Stimulated activated CD8-positive, alpha-beta memory T cell treated with anti-CD3 and anti-CD28 coated beads, Interleukin-2, amount 100 ng/mL, for 1 hour (primary cell): ENCODE measurements at places on chromosomes 6 and 20.

DNA sequence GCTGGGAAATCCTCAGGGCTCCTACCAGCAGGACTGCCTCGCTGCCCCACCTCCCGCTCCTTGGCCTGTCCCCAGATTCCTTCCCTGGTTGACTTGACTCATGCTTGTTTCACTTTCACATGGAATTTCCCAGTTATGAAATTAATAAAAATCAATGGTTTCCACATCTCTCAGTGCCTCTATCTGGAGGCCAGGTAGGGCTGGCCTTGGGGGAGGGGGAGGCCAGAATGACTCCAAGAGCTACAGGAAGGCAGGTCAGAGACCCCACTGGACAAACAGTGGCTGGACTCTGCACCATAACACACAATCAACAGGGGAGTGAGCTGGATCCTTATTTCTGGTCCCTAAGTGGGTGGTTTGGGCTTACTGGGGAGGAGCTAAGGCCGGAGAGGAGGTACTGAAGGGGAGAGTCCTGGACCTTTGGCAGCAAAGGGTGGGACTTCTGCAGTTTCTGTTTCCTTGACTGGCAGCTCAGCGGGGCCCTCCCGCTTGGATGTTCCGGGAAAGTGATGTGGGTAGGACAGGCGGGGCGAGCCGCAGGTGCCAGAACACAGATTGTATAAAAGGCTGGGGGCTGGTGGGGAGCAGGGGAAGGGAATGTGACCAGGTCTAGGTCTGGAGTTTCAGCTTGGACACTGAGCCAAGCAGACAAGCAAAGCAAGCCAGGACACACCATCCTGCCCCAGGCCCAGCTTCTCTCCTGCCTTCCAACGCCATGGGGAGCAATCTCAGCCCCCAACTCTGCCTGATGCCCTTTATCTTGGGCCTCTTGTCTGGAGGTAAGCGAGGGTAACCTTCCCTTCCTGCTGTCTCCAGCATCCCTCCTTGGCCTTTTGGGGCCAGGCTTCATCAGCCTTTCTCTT, at the start of gene CFB:
TSS of gene CFB (plus strand) at position 589 of the 863 bp plus-strand sequence. CDS start at position 716, 127 bp downstream.
- no peak for DNase-seq

DNA sequence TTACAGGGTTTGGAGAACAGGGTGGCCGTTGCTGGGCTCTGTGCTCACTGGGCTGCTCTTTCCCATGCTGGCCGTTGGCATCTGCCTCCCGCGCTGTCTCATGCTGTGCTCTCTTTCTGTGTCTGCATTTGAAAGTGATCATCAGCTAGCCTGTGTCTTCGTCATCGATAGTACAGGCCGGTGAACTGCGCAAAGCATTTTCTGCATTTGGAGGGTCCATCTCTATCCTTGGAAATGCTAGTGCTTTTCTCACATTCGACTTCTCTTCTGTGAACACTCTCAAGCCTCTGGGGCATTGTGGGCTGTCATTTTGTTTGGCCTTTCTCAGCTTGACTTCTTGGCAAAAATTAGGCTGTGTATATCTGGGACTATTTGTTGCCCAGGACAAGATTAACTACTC, 6.8 kb upstream of the SNHG17 start:
- no peak for DNase-seq

DNA sequence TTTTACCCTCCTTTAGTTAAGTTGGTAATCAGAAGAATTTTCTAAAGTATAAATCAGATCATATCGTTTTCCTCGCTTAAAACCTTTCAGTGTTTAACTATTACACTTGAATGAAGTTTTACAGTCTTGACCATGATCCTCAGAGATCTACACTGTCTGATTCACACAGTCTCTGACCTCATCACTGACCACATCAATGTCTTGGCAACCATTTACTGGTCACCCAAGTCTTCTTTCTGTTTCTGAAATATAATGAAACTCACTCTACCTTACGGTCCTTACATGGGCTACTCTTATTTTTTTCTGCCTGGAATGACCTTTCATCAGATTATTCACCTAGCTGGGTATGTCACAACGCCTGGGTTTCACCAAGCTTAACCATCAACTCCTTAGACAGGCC, 71.4 kb downstream of the ADGB start:
- DNase-seq = no peak

DNA sequence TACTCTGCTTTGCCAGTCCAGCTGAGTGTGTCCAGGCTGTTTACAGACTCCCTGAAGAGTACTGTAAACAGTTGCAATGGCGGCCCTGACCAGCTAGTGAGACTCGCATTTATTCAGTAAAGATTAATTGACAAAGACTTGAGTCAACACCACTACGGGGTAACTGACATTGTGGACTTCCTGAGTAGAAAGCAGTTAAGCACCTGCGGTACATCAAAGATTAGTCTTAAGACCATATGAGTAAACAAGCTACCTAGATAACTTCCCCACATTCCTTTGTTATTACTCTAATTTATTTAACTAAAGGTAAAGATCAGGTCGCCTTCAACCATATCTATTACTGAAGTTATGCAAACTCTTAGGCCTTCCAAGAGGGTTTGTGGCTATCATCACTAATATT, 12.6 kb downstream of the VPS52 start:
- DNase-seq = no peak

DNA sequence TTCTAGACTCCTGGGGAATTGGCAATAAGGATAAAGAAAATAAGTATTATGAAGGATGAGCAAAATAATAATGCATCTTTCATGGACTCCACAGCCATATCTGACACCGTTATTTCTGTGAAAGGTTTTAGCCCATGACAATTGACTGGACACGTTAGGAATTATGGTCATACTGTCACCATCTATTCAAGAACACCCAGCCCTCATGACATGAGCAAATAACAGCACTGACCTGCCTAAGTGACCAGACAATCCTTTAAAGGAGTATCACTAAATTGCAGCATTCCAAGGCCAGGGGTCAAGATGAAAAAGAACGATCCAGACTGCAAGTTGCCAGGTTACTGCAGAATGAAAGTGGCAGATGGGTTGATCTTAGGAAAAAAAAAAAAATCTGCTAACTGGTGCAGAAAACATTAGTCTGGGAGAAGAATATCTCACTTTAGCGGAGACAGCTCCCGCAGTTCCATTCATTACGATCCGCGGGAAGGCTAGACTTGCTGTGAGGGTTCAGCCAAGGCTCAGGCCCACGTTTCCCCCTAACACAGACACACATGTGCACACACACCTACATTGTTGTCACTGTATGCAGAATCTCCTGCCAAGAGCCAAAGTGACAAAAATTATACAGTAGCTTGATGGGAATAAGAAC, 237.7 kb upstream of the AGPAT4 start:
- DNase-seq = no peak

- no peak for DNase-seq
Observed at GRCh38 chr6:29797135-29797534, 30.5 kb upstream of the HLA-G start.

DNA sequence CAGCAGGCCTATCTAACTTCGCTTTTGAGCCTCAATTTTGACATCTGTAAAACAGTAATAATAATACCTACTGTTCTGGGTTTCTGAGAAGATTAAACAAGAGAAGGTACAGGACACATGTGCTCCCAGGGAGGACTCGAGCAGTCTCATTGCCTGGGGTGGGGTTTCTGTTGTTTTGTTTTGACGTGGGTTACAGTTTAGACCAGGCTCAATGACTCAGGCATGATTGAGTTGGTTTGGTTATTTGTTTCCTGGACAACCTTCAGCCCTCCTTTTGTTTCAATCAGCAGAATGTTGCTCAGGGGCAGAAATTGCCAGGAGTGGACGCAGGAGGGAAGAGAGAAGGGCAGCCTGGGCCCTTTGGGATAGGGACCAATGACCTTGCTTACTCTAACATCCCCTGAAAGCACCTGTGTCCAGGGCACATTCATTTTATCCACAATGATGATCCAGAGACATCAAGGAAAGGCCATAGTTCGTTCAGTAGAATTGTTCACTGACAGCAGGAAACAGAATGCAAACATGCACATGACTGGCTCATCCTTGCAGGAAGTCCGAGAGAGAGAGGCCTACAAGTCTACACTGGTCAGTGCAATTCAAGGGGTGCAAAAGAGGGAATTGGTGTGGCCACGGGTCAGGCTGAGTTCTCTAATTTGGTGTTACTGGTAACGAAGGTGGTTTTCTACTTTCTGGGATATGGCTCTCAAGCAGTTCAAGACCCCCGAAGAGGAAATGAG, 74.5 kb upstream of the MRPS10 start:
- DNase-seq = no peak

DNA sequence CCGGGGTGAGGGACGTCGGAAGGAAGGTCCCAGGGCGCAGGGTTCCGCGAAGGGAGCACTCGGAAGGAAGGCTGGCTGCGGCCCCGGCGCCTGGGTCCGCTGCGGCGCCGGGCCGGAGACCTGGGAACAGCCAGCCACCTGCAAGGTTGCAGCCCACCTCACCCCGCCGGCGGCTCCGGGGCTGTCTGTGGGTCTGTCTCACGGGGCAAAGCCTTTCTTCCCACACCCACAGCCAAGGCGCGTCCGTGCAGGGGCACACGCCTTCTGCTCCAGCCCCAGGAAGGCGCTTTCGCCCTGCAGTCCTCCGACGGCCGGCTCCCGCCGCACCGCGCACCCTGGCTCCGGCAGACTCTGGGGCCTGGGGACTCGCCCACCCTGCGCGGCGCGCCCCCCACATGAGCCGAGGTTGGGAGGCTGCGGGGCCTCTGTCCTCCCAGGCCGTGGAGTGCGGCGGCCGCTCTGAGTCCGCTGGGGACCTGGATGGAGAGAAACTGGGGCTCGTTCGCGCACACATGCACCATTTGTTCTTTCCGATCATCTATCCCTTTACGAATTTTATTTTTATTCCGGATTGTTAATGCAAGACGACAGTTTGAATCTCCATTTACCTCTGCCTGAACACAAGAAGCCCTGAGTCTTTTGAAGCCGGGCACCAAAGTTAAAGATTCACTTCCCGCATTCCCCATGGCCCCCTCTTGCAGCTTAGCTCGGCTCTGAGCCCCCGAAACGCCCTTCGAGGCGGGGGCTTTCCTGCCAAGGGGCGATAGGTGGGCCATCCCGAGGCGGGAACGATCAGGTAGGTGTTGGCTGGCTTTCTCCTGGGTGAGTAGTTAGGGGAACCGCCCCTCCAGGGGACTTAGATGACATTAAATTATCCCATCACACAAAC, 4.5 kb upstream of the FOXC1 start:
- no peak for DNase-seq

GRCh38 chr20:40688129-40689099, 622 bp downstream of the MAFB start:
- DNase-seq = no peak

DNA sequence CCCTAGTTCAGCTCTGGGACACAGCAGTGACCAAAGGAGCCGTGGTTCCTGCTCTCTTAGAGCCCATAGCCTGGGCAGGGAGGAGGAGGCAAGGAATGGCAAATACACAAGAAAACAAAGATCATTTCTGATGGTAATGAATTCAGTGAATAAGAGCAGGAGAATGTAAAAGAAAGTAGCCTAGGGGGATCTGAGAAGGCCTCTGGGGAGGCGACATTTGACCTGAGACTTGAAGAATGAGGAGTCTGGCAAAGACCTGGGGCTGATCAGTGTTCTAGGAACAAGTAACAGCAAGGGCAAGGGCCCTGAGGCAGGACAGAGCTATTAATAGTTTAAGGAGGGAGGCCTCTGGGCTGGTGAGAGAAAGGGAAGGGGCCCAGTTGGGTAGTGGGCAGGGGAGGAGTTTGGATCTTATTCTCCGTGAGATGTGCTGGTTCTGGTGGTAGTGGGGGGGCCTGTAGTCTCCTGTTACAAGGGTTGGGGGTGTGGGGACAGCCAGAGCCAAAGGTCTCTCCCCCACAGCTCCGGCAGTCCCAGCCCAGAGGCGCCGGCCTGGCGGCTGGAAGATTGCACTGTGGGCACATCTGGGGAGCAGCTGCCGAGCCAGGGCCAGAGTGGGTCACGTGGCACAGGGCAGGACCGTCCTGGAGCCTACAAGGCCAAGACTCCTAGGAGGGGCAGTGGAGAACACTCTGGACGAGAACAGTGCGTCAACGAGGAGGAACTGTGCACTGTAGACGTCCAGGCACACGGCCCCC, 9.3 kb upstream of the ID1 start:
- DNase-seq = no peak

DNA sequence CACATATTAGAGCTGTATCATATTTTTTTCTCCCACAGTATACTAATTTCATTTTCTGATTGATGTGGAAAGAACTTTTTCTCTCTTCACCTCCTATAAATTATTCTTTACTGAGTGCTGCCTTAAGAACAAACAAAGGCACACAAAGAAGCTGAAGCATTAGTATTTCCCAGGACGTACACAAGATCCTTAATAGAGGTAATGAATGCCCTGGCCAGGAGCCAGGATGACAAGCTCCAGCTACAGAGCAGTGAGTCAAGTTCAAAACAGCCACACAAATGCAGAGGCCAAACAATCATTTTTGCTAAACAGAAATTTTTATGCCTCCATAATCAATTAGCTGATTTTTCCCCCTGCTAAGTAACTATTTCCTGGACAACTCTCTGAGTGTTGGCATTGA, 639.6 kb downstream of the EPHA7 start:
- DNase-seq = no peak

DNA sequence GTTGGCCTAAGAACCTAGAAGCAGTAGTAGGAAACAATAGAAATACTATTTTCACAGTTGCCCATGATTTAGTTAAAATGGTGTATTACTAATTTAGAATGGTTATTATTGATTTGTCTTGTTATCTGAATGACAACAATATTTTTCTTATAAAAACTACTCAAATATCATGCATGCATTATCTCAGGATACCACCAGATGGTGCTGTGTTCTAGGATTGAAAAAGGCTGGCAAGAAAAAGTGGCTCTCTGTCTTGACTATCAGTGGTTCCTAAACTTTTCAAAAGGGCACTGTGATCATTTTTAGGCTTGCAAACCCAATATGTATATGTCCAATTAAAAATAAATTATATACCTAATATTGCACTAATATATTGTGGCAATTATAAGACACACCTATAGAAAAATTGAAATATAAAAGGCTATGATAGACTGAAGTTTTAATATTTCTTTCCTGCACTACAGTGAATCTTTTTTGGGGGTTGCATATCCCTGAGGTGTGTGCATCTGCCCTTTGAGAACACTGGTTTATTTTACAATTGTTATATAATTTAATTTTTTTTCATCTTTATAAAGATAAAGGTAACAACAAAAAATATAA, 131.7 kb upstream of the MLIP start:
- no peak for DNase-seq

DNA sequence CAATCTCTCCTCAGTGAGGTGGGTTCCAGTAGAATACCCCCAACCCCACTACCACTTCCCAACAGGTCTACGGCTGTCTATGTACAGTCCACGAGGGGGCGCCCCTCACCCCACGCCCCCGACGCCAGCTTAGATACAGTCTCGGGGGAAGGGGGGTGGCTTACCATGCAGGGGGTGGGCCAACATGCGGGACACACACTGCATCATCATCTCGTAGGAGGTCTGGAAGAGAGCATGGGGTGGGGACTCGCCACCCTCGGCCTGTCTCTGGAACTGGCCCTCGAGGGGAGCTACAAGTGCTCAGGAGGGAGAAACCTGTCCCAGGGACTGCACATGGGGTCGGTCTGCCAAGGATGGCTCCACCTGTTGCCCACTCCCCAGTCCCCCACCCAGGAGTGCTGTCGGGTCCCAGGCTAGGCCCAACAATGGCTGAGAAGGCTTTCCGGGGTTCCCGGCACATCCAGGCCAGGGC, 8.5 kb downstream of the MTCH1 start:
- no peak for DNase-seq

GRCh38 chr6:143233554-143234285, 173.0 kb downstream of the AIG1 start:
- no peak for DNase-seq
